Activated gamma-delta T cell treated with Interleukin-2 at 50 U/mL for 16 hours (primary cell): ENCODE measurements at places on chromosomes 1 and 21.

- DNase-seq: no peak
These were observed 22.8 kb downstream of the LDLRAP1 start for GRCh38 chr1:25566176-25566729.

DNA sequence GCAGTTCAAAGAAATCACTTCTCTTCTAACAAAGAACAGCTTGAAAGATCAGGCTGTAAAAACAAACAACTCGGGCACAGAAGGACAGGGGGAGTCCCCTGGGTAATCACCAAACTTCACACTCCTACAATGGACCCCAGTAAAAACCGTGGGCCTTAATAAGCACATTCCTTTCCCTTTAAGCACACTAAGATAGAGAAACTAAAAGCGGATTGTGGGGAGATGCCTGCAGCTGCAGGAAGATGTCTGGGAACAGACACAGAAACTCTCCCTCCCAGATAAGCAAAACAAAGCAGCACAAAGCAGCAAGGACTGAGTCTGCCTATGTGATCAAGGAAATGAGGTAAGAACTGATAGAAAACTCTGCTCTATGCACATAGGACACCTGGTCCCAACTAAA lies 37.6 kb upstream of the CTBS start:
- DNase-seq: no peak

- DNase-seq: no peak
These were observed 152.0 kb upstream of the IGSF21 start for GRCh38 chr1:17955302-17956285.

GRCh38 chr1:197567442-197567841 lies 207.8 kb downstream of the DENND1B start:
- DNase-seq: no peak

GRCh38 chr21:38927776-38928175 lies 122.0 kb downstream of the ETS2 start:
- DNase-seq: no peak

DNA sequence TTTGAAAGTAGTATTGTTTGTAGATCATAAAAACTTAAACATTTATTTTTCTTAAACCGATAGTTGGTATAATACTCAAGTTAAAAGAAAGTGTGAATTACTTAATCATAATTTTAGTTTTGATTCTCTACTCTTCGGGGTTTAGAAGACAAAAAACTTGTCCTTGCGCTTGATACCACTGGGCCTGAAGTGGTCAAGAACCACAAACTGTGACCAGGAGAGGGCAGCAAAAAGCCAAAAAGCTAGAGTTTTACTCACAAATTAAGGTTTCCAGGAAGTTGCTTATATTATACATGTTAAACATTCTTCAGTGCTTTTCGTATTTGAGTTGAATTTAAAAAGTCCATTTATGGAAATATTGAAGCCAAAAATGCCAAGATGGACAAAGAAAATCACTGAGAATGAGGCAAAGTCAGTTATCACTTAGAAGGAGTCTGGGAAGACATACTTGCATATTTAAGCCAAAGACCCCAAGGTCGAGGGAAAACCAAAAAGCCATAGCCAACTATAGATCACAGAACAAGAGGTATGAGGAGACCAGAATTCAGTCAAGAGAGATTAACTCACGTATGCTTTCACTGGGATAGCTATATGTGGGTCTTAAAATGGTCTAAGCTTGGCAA lies 34.2 kb downstream of the EFCAB7 start:
- DNase-seq: no peak

DNA sequence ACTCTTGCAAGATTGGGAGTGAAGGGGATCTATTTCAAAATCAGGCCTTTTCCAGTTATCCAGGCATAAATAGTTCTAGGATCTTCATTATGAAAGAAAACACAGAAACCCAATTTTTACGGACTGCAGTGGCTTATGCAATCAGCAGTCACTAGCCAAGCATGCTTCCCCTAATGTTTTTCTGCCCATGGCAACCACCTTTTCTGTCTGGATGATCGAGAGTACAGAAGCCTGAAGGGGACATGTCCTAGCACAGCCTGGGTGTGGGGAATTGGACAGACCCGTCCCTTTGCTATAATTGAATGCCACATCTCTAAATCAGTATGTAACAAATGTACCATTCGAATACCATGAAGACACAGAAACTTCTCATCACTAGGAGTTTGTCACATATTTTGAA lies 29.8 kb upstream of the NCAM2 start:
- no peak for DNase-seq

DNA sequence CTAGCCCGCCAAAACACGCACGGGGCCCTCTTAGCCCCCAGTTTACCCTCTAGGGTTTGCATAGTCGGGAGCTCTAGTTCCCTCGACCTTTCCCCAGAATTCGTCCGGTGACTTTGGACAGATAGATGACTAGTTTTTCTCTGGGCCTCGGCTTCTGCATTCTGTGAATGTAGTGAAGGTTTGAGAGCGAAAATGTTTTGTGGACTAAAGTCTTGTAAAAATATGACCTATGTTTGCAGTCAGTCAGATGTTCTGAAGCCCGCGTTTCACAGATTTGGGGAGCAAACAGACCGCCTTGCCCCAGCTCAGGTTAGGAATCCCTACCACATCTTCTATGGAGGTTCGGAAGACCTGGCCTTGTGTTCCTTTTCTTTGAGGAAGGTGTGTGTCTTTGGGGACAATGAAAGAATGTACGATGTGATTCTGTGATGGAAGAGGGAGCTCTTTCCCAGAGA lies 401 bp downstream of the UQCRH start:
- no peak for DNase-seq

GRCh38 chr1:220880726-220881506 lies 1.7 kb downstream of the HLX start:
- no peak for DNase-seq

- DNase-seq: no peak
These were observed 2.5 kb downstream of the ATP1B1 start for GRCh38 chr1:169108863-169109560.

DNA sequence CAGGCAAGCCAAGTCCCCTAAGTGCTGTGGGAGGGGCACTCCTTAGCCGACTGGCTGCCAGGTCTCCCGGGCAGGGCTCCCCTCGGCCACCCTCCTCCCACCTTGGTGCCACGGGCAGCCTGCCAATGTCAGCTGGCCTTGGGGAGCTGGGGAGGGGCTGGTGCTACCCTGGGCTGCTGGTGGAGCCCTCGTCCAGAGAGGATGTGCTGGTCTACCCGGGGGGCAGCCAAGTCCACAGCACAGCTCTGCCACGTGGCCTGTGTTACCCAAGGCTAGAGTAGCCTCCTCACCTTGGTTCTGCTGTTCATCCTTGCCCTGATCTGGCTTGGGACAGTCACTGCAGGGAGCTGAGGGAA lies 42.9 kb downstream of the CRYAA start:
- DNase-seq: no peak

- DNase-seq: no peak
These were observed 77.2 kb downstream of the LAMC1 start for GRCh38 chr1:183100361-183100974.

DNA sequence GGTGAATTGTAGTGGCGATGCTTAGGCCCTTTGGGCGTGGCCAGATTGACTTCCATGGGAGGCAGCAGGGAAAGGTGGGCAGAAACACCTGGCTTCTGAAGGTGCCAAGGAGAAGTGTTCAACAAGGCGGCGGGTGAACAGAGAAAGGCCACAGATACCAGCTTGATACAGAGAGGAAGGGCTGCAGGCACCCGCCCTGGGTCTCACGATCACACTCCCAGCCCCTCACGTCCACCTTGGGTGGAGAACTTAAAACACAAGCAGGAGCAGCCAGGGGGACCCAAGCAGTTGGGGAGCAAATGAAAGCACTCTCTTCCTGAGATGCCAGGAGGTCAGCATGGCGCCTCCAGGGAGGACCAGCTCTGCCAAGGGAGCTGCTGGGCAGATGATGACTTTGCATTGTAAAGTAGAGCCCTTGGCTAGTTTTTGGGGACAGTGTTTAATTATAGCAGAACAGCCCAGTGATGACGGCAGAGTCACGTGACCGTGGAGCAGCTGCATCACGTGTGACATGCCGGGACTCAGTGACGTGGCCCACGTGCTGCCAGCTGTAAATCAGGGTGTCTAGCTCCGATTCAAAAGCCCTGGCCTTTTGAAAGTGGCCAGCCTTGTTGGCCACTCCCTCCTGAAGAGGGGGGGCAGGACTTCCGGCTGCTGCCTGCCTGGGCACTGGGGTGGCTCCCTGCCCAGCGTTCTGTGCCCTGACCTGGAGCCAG lies 19.0 kb downstream of the SLC37A1 start:
- no peak for DNase-seq

DNA sequence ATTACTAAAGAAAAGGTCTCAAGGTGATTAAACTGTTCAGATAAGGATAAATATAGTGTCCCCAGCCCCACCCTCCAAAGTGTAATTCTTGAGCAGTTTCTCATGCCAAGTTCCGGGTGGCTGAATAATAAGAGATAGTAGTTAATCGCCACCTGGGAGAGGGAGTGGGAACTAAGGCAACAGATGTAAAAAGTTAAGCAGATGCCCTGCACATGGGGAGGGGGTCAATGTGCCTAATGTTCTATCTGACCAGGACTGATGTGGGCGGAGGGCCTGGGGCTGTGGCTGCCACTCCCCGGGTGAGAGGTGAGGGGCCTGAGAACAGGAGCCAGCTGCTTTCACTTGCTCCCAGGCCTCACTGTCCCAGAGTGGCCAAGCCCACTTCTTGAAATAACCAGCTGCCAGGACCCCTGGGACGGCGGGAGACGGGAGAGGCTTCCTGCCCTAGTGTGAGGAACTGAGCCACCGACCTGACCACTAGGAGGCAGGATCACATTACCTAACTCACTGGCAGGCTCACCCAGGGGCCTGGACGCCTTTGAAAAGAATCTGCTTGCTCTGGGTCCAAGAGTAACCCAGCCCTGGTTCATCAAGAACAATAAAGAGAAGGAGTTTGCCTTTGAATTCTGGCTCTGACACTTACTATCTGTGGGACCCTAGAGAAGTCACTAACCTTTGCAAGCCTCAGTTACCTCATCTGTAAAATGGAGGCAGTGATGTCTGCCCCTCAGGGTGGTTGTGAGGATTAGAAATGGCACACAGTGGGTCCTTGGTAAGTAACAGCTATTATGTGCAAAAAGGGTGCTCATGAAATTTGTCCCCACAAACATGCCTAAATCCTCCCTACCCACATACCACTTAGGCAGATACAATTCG lies 179.2 kb downstream of the ATG4C start:
- DNase-seq: no peak

GRCh38 chr1:215104283-215104682 lies 21.7 kb downstream of the KCNK2 start:
- DNase-seq: no peak

GRCh38 chr21:38299671-38300070 lies 42.9 kb downstream of the KCNJ15 start:
- no peak for DNase-seq

GRCh38 chr1:179706339-179706941 lies 36.7 kb upstream of the FAM163A start:
- peak; percentile 38 for DNase-seq

DNA sequence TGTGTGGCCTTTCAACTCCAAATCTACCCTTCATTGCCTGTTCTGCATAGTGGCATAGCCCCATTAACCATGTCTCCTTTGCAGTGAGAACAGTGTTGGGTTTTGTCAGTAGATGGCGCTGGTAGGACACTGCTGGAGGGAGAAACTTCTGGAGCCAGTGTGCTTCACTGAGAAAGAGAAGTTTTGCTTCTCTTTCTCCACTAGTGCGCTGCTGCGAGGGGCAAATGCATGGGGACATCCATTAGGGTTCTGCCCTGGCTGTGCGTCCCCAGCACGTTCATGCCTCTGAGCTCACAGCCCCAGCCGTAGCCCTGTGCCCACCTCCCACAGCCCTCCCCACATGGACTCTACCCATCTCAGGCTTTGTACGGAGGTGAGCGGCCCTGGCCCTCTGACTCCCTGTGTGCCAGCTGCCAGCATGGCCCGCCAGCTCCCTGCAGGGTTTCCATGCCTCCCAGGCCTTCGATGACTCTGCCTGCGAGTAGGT lies 53.1 kb downstream of the RIMS3 start:
- peak; percentile 70 for DNase-seq

DNA sequence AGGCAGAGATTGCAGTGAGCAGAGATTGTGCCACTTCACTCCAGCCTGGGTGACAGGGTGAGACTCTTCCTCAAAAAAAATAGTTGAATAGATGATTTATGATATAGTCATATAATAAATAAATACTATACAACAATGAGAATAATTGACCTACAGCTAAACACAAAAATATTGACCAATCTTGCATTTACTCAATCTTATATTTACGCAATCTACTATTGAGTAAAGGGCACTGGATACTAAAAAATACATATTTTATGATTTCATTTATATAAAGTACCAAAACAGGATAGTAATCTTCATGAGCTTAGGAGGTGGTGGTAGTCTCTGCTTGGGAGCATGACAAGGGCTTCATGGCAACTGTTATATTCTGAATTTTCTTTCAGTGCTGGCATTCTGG lies 19.1 kb upstream of the GBP3 start:
- DNase-seq: no peak

DNA sequence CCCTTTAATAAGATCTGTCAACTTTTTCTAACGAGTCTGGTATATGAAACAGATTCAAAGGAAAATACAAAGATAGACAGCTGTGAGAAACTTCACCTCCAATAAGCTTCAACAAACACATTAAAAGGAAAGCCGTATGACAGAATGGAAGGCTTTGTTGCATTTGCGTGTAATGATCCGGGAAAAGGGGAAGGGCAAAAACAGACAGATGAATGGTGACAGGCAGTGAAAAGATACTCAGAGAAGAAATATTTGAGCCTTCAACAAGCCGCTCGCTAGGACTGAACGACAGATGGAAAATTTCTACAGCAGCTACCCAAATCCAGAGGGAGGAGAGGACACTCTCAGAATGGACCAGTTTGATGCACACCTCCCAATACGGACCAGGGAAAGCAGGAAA lies 14.9 kb downstream of the COPA start:
- no peak for DNase-seq

GRCh38 chr21:27244352-27244751 lies 277.5 kb upstream of the ADAMTS5 start:
- DNase-seq: no peak

DNA sequence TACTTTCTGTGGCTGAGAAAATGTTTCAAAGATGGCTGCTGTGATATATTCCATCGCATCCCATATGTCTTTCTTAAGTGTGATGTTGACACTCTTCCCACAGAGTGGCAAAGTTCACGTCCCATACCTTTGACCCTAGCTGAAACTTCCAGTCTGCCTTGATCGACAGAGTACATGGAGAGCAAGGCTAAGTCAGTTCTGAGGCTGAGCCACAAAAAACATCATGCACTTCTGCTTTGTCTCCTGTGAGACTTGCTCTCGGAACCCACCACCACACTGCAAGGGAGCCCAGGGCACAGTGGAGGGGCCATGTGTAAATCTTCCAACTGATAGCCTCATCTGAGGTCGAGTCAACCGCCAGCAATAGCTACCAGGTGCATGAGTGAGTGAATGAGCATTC lies 431.9 kb upstream of the RUNX1 start:
- no peak for DNase-seq

DNA sequence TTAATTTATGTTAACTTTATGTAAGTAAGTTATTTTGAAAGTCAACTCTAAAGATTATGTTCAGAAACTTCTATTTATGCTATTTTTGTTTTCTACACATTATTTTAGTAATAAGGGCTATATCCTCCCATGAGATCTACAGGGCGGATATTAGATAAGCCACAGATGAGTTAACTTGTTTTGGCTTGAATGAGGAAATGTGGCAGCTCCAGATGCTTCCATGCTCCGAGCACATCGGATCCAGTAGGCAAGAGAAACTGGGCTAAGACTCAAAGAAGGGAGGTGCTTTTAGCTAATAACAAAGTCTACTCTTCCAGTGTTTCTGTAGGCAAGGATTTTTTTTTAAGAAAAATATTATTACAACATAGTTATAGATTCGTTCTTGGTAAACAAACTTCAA lies 20.0 kb upstream of the LAMC1 start:
- DNase-seq: no peak

- DNase-seq: no peak
These were observed 25.1 kb upstream of the CLIC4 start for GRCh38 chr1:24720152-24720551.

GRCh38 chr1:192913683-192914082 lies 104.8 kb downstream of the RGS2 start:
- no peak for DNase-seq
